ENCODE measurements at places on chromosomes 6 and 20.

DNA sequence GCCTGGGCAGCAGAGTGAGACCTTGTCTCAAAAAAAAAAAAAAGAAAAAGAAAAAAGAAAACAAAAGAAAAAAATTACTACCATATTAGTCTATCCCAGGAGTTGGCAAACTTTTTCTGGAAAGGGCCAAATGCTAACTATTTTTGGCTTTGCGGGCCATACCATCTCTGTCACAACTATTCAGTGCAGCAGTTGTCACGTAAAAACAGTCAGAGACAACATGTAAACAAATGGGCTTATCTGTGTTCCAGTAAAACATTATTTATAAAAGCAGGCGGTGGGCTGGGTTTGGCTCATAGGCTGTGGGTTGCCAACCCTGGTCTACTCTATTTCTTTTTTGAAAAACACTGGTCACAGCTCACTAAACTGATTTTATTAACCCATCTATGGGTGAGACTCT is 53.4 kb downstream of the EYA2 start:
- DNase-seq, result no peak

GRCh38 chr20:47765691-47766594 is 19.3 kb downstream of the SULF2 start:
- no peak for DNase-seq

GRCh38 chr6:31588871-31589650 is 3.0 kb downstream of the LST1 start:
- no peak for DNase-seq

- no peak for DNase-seq
Observed at GRCh38 chr6:3108746-3109414, 9.6 kb upstream of the BPHL start.

DNA sequence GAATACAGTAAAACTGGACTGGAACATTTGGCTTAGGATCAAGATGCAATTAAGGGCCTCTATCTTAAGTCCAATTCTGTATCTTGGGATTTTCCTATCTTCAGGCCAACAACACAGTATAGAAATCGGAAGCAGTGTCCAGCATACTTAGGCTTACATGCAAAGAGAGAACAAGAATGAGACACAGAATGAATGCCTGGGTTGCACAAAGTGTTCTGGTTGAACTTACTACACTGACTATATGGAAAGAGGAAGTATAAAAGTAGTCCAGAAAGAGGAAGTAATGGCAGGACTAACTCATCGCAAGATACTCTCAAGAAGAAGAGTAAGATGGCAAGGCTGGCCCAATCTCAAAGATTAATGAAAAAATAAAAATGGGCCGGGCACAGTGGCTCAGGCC is 87.6 kb downstream of the BTBD9 start:
- DNase-seq, result peak; percentile 42

GRCh38 chr20:61575151-61575937 is 323.3 kb downstream of the CDH4 start:
- no peak for DNase-seq

GRCh38 chr20:39855799-39856198 is 833.2 kb downstream of the MAFB start:
- no peak for DNase-seq

- DNase-seq, result no peak
Observed at GRCh38 chr20:20638878-20639277, 73.6 kb downstream of the RALGAPA2 start.

DNA sequence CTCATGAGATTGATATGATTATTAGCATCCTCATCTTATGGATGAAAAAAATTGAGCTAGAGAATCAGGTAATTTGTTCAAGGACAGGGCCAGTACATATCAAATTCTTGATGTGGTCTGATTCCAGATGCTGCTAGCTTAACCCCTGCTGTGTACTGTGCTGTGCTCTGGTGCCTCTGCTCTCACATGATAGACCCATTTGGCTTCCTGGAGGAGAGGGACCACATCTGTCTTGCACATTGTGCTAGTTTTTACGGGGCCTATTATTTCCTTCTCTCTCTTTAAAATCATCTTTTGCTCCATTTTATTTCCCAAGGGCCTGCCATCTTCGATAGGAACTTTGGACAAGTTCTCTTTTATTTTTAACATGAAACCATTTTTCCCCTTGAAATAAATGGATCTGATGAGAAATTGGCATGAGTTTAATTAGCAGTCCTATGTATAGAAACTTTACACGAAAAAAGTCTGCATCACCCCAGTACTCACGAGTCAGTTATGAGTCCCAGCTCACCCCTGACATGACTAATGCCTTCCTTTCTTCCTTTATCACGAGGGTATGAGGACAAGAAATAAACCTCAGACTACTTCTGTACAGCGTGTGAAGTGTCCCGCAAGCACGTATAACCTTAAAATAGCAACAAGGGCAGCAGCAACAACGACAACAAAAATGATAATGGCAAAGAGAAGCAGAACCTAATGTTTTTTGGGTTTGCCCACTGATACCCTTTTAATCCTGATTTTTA is 26.5 kb downstream of the CD109 start:
- no peak for DNase-seq

GRCh38 chr6:125197795-125198269 is 44.3 kb downstream of the TPD52L1 start:
- DNase-seq, result no peak

GRCh38 chr6:64376394-64376793 is 740.8 kb downstream of the PHF3 start:
- no peak for DNase-seq

DNA sequence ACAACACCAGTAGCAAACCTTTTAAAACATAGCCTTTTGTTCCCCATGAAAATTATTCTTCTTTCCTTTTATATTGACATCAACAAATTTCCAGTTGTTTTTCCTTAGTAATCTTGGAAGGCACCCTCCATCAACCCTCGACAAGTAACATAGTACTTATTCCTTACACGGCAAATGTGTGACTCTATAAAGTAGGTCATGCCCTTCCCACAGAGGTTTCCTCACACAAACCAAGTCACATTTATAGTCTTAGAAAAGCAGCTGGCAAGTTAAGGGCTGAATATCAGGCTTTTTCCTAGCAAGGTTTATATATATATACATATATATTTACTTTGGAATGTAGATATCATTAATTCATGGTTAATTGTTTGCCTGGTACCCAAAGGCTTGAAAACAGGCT is 371.5 kb downstream of the SYNE1 start:
- no peak for DNase-seq

- DNase-seq, result no peak
Observed at GRCh38 chr6:34598712-34599111, 42.6 kb upstream of the SPDEF start.

- DNase-seq, result no peak
Observed at GRCh38 chr6:129638055-129638684, 71.8 kb downstream of the ARHGAP18 start.

DNA sequence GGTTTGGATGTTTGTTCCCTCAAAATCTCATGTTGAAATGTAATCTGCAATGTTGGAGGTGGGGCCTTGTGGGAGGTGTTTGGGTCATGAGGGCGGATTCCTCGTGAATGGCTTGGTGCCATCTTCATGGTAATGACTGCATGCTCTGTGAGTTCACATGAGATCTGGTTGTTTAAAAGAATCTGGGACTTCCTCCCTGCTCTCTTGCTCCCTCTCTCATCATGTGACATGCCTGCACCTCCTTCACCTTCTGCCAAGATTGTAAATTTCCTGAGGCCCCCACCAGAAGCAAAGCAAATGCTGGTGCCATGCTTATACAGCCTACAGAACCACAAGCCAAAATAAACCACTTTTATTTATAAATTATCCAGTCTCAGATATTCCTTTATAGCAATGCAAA is 250.3 kb upstream of the PLN start:
- no peak for DNase-seq

DNA sequence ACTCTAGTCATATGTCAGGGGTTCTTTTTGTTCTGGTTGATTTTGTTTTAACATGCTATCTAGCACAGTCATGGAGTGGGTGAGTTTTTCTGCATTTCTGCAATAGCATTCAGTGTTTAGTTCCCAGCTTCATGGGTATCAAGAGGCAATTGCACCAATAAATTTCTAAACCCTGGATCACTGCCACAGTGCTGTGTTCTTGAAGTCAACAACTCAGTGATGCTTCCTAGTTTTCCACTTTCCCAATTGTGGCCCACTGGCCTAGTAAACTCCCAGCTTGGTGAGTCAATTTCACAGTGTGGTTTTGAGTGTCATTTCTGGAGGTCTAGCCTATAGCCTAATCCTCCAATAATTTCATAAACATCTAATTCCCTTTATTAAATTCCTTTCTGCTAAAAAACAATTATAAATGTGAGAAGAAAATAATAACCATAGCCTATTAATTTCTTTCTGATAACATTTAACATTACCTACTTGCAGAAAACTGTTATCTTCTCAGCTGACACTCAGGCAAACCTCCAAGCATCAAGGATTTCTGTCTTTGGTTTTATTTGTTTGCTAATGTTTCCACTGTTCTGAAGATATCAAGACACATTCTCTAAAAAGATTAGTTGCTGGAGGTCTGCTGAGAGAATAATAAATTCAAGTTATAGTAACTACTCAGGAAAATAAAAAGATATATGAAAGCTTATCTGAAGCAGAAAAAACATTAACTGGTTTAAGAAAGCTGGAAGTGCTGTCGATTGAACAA is 89.9 kb downstream of the PDE7B start:
- DNase-seq, result no peak

DNA sequence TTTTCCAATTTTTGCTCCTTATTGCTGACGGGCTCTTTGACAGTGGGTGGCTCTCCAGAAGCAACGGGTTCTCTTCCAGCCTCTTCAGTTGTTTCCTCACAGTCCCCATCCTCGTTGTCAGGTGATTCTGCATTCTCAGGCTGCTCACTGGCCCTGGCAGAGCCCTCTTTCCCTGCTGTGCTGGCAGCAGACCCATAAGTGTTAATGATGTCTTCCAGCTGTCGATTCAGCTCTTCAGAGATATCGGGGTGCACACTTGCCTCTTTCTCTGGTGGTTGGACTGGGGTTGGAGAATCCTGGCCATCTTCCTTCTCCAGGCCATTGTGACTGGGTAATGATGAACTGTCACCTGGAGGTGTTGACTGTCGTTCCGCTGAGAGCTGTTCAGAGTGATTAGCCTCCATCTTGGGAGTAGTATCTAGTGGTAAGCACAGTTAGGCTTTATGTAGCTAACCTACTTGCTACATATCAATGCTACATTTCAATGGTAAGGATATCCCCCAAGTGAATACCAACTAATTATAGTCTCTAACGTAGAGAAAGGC is 3.2 kb downstream of the TXLNB start:
- DNase-seq, result no peak

DNA sequence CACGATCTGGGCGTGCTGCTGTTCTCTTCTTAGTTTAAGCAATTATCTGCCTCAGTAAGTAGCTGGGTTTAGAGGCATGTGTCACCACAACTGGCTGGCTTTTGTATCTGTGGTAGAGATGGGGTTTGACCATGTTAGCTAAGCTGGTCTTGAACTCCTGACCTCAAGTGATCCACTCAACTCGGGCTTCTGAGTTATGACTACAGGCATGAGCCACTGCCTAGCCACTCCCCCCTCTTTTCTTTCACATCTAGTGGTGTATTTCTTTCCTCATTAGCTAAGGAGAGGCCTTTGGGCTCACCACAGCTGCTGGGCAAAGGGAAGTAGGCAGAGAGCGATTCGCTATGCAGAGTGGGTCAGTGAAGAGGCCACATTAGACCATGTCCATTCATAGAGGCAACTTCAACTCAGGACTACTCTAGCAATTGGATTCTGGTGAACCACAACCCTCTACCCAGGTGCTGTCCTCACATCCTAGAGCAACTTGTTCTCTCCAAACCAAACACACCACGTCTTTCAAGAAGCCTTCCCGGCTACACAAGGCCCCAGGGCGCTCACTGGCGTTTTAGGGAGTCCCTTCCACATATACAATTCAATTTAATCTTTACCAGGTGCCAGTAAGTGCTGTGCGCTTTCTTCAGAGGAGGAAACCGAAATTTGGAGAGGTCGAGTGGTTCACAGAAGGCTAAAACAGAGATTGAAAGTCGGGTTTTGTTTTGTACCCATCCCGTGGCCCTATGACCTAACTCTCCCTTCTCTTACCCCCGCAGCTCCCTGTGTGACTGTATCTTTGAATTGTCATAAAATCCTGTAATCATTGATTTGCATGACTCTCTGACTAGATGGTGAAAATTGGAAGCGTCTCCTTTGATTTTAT is 26.5 kb upstream of the GFOD1 start:
- no peak for DNase-seq

DNA sequence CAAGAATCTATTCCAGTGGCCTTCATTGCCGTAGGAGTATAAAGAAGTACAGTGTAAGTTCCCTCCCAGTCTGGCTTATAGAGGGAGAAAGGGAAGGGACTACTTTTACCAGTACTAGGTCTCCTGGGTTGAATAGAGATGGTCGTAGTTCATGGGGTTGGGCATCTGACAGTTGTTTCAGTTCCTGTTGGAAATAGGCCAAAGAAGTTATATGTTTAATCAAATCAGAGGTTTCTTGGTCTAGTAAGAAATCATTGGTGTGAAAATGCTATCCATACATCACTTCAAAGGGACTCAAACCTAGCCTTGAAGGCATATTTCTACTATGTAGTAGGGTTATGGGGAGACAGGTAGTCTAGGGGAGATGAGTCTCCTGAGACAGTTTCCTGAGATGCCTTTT is 45.6 kb upstream of the MAN1A1 start:
- no peak for DNase-seq

GRCh38 chr6:161755080-161755479 is 481.2 kb upstream of the AGPAT4 start:
- DNase-seq, result no peak

GRCh38 chr20:5044075-5044620 is 42.8 kb upstream of the SLC23A2 start:
- no peak for DNase-seq

GRCh38 chr6:92777146-92777740 is 642.1 kb downstream of the EPHA7 start:
- DNase-seq, result peak; percentile 61

DNA sequence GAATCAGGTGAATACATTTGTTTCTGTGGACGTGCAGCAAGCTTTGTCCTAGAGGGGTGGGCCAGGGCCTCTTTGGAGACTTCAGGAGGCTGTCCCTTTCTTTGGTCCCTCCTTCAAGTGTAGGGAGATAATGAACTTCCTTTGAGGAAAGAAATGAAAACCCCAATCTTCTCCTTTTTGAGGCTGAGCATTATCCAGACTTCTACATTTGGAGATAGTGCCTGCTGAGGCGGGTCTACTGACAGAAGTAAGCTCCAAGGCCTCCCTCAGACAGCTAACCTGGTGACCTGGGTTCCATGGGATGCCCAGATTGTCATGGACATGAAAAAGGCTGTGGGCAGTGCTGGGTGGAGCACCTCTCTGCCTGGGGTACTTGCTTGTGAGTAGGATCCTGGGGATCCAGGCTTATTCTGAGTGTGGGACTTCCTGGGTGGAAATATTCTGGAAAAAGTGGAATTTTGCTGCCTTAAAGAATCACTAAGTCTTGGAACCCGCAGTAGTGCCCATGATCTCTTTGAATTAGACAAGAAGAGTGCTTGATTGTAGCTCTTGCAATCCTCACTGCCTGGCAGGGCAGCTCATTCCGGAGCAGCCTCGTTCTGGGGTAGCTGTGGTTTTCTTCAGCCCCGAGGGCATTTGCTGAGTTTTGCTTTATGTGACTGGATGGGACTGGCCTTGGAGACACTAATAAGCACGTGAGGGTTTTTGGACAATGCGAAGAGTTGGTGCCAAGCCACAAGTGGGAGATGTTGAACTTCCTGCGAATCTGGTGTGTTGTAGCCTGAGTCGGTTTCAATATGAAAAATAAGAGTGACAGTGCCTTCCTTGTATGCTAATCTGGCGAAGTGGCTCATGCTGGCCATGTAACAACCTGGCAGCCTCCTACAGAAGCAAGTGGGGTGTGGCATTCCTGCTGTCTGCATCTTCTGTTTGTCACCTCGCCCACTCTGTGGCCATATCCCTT is 28.1 kb downstream of the SNRNP48 start:
- no peak for DNase-seq

Data from hippocampal formation (tissue), 2 donors.